ENCODE measurements at places on chromosomes 2 and 18.

DNA sequence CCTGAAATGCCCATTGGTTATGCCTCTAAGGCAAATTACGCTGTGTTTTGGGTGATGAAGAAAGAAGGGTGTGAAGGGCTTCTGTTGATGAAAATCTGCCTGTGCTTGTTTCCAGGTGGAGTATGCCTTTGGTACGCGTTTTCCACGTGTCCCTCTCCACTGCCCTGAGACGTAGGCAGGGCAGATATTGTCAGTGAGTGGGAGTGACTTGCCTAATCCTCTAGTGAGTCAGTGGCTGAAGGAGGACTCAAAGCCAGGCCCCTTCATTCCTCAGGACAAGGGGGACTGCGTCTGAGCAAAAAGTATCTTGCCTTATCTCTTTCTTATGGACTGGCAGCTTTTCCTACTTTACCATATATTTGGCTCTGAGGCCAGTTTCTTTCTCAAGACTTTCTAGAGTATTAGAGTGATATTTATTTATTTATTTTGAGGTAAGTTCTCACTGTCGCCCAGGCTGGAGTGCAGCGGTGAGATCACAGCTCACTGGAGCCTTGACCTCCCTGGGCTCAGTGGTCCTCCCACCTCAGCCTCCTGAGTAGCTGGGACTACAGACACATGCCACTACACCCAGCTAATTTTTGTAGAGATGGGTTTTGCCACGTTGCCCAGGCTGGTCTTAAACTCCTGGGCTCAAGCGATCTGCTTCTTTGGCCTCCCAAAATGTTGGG is 10.2 kb downstream of the RALB start:
- DNase-seq, result peak; percentile 34

GRCh38 chr2:22900674-22901073 is 484.3 kb upstream of the KLHL29 start:
- DNase-seq, result no peak

- DNase-seq, result no peak
Observed at GRCh38 chr2:133393895-133394294, 174.4 kb downstream of the NCKAP5 start.

- DNase-seq, result peak; percentile 89
Observed at GRCh38 chr2:232588680-232589585, 38.4 kb downstream of the EIF4E2 start.

DNA sequence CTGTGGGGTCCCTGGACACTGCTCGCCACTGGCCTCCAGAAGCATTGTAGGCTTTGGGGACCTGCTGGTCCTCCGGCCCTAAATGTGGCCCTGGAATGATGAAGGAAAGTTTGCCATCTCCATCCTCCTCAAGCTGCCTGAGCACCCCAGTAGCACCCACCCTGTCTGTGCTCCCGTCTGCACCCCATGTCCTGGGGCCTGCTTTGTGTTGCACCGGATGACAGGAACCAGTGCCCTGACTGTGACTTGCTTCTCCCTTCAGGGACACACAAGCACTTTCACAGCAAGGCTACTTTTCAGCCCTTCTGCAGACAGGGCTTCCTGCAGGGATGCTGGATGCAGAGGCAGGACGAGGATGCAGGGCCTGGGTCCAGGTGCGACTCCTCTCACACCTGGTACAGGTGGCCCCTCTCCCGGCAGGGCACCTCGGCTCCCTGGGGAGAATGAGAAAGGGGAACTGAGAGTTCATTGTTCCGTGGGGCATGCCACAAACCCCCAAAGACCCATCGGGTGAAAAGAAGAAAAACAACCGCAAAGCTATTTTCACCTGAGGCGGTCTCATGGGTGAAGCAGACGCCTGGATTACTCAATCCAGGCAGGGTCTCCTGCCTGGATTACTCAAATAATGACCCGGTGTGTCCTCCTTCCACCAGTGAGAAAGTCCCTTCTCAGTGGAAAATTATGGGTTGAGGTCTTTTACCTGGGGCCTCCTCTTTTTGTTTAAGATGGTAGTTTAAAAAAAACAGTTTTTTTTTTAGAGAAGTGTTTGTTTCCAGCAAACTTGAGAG is 74.9 kb downstream of the LONRF2 start:
- no peak for DNase-seq

Measured in astrocyte of the hippocampus (primary cell).